ENCODE measurements at places on chromosomes 6 and 20.

- no peak for DNase-seq
Observed at GRCh38 chr6:37238381-37238780, 19.2 kb upstream of the TBC1D22B start.

DNA sequence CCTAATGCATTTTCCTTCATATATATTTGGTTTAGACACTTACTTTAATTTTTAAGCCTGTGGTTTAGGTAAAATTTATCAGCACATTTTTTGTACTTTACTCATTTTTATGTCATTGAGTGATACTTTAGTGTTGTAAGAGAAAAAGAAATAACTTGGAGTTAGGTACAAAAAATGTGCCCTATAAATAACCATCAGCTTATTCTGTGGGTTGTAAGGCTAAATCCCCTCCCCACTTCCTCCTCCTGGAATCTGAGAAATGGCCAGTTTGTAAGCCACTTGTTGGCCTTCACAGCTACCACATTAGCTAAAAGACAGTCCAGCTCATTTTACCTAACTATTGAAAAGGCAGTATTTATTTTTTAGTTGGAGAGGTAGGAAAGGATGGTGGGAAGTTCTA lies 576.3 kb downstream of the PKHD1 start:
- no peak for DNase-seq

- no peak for DNase-seq
Observed at GRCh38 chr6:144500892-144501291, 215.8 kb downstream of the UTRN start.

- DNase-seq: no peak
Observed at GRCh38 chr6:80403365-80403764, 296.9 kb downstream of the BCKDHB start.

Measured in LNCaP clone FGC (cell line).